Upper lobe of right lung (tissue), 1 donor: ENCODE measurements at places on chromosomes 13 and 19. TPM values are rescaled to one million over a fixed set of nuclear protein-coding genes. Genes with fewer than 3 reads are reported as not detected.
A peak's percentile ranks its signal among the peaks of the same experiment; 100 is the strongest.

GRCh38 chr19:2491130-2491801, 15.3 kb downstream of the GADD45B start:
- H3K36me3 ChIP-seq, result no peaks in the 10 kb centered on the region
- H3K27ac ChIP-seq, result peak overlapping the region; percentile 66
- H3K4me3 ChIP-seq, result no peak overlapping the region
- H3K4me1 ChIP-seq, result peaks cover 52% of the 10 kb centered on the region

Gene CBLC
- total RNA-seq, result 3.2 TPM

Gene PALM3
- total RNA-seq, result 10.0 TPM

DNA sequence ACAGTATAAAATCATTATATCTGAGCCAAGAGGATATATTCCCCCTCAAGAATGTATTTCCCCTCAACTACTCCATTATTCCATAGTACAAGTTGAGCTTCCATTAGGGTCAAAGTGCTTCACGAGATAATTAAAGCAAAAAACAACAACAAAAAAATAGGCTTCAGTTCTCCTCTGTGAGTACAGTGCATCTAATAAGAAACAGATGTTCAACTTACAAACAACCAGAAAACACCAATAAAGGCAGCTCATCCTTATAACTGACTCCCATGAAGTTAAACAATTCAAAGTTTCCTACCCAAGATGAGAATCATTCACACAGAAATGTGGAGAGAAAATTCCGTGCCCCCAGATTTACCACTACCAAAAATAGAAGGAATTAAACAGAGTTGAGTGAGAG, 854.4 kb downstream of the PCDH9 start:
- no peaks in the 10 kb centered on the region for H3K36me3 ChIP-seq
- no peak for DNase-seq
- no peaks in the 10 kb centered on the region for H3K27me3 ChIP-seq
- H3K4me1 ChIP-seq, result no peaks in the 10 kb centered on the region
- no peak overlapping the region for H3K4me3 ChIP-seq

GRCh38 chr13:48492470-48493065, 40.3 kb downstream of the RCBTB2 start:
- no peaks in the 10 kb centered on the region for H3K36me3 ChIP-seq
- H3K4me1 ChIP-seq, result peaks cover 28% of the 10 kb centered on the region
- no peaks in the 10 kb centered on the region for H3K27me3 ChIP-seq
- peak overlapping the region; percentile 83 for H3K27ac ChIP-seq

- DNase-seq, result no peak
- no peak overlapping the region for H3K4me3 ChIP-seq
- H3K27me3 ChIP-seq, result peaks cover 5% of the 10 kb centered on the region
- no peak overlapping the region for H3K27ac ChIP-seq
- no peaks in the 10 kb centered on the region for H3K4me1 ChIP-seq
These were observed 518.1 kb downstream of the UQCRFS1 start for GRCh38 chr19:28694812-28695211.

- H3K27ac ChIP-seq, result no peak overlapping the region
- no peak for DNase-seq
- no peak overlapping the region for H3K4me3 ChIP-seq
- no peaks in the 10 kb centered on the region for H3K27me3 ChIP-seq
- peaks cover under 1% of the 10 kb centered on the region for H3K4me1 ChIP-seq
These were observed 13.0 kb downstream of the OPA3 start for GRCh38 chr19:45571457-45572220.

DNA sequence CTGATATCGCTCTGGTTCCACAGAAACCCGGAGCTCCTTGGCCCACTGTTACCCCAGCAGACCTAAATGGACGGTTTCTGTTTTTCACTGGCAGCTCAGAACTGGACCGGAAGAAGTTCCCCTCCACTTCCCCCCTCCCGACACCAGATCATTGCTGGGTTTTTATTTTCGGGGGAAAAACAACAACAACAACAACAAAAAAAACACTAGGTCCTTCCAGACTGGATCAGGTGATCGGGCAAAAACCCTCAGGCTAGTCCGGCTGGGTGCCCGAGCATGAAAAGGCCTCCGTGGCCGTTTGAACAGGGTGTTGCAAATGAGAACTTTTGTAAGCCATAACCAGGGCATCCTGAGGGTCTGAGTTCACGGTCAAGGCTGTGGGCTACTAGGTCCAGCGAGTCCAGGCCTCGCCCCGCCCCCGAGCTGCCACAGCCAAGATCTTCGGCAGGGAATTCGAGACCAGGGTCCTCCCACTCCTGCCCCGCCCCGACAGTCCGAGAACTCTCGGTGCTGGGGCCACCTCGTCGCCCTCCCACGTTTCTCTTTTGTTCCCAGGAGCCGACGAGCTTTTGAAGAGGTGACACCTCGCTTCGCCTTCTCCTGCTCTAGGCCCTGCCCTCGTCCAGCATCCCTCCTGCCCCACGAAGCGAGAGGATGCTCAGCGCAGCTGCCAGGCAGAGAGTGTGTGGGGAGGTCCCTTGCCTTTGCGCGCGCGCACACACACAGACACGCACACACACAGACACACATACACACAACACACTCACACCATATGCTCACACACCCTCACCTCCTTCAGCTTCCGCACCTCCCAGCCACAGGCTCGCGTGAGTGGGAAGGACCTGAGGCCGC, 8.8 kb downstream of the ZIC2 start:
- no peaks in the 10 kb centered on the region for H3K36me3 ChIP-seq
- no peaks in the 10 kb centered on the region for H3K4me1 ChIP-seq
- DNase-seq, result no peak
- no peak overlapping the region for H3K4me3 ChIP-seq
- H3K27ac ChIP-seq, result no peak overlapping the region

GRCh38 chr13:109314101-109314500, 472.3 kb downstream of the IRS2 start:
- no peaks in the 10 kb centered on the region for H3K4me1 ChIP-seq
- H3K4me3 ChIP-seq, result no peak overlapping the region
- no peak overlapping the region for H3K27ac ChIP-seq
- H3K27me3 ChIP-seq, result no peaks in the 10 kb centered on the region
- DNase-seq, result no peak

GRCh38 chr19:30107251-30107650, 165.2 kb downstream of the URI1 start:
- H3K4me3 ChIP-seq, result no peak overlapping the region
- H3K27ac ChIP-seq, result no peak overlapping the region
- no peaks in the 10 kb centered on the region for H3K36me3 ChIP-seq
- H3K27me3 ChIP-seq, result peaks cover 12% of the 10 kb centered on the region
- no peaks in the 10 kb centered on the region for H3K4me1 ChIP-seq

GRCh38 chr19:12230751-12231733, 63.6 kb downstream of the ZNF44 start:
- H3K36me3 ChIP-seq, result peaks cover 10% of the 10 kb centered on the region
- H3K4me1 ChIP-seq, result no peaks in the 10 kb centered on the region
- H3K27ac ChIP-seq, result no peak overlapping the region
- DNase-seq, result no peak
- H3K27me3 ChIP-seq, result no peaks in the 10 kb centered on the region
- no peak overlapping the region for H3K4me3 ChIP-seq

DNA sequence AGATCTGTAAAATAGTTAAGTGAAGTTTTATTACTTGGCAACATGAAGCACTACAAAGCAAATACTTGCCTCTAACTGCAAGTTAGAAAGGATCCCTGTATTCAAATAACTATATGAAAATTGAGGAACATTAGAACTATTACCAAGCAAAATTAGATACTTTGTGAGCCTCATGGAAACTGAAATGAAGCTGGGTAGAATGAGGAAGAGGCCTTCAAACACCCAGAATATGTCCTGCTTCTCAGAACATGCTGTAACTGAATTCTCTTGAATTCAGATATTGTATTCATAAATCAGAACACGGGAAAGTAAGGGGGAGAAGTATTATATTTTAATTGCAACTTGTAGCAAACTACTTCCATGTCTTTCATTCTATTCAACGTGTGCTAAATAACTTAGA, 947.9 kb downstream of the PCDH17 start:
- DNase-seq, result no peak
- no peaks in the 10 kb centered on the region for H3K27me3 ChIP-seq
- H3K4me3 ChIP-seq, result no peak overlapping the region
- H3K4me1 ChIP-seq, result no peaks in the 10 kb centered on the region
- H3K27ac ChIP-seq, result no peak overlapping the region
- no peaks in the 10 kb centered on the region for H3K36me3 ChIP-seq

Gene IGFL4
- not detected for total RNA-seq

GRCh38 chr13:78004821-78005220, 86.2 kb upstream of the EDNRB start:
- no peaks in the 10 kb centered on the region for H3K36me3 ChIP-seq
- no peaks in the 10 kb centered on the region for H3K4me1 ChIP-seq
- H3K4me3 ChIP-seq, result no peak overlapping the region

DNA sequence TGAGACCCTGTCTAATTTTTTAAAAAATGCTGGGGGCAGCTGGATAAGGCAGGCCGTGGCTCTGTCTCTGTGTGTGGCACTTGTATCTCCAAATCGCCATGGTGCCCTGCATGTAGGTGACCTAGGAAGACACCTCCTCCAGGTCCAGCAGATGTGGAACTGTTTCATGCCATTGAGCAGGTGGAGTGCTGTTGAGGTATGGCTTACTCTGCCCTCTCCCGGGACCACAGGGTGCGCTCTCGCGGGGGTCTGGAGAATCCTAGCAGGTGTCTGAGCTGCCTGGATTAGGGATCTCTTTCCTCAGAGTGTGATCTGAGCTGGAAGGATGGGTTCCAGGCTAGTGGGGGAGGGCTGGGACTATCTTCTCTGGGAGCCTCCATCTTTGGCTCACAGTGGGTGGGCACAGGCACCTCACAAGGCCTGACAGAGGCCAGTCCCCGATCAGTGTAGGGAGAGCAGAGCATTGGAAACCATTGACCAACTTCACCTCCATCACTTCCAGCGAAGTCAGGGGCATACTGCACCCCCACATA, 67.7 kb upstream of the TM9SF2 start:
- peaks cover 17% of the 10 kb centered on the region for H3K4me1 ChIP-seq
- H3K27me3 ChIP-seq, result no peaks in the 10 kb centered on the region
- H3K4me3 ChIP-seq, result no peak overlapping the region
- H3K36me3 ChIP-seq, result no peaks in the 10 kb centered on the region
- no peak for DNase-seq

GRCh38 chr19:38252941-38253691, 3.1 kb downstream of the PPP1R14A start:
- peak overlapping the region; percentile 60 for H3K4me3 ChIP-seq
- H3K4me1 ChIP-seq, result peaks cover 11% of the 10 kb centered on the region
- peak overlapping the region; percentile 78 for H3K27ac ChIP-seq

Gene CABP5
- not detected for total RNA-seq

Gene TEX29
- total RNA-seq, result 0.81 TPM

- no peaks in the 10 kb centered on the region for H3K4me1 ChIP-seq
- no peaks in the 10 kb centered on the region for H3K27me3 ChIP-seq
- no peak overlapping the region for H3K27ac ChIP-seq
- no peak overlapping the region for H3K4me3 ChIP-seq
- H3K36me3 ChIP-seq, result no peaks in the 10 kb centered on the region
These were observed 435.6 kb upstream of the SLITRK5 start for GRCh38 chr13:87235621-87236020.

- peaks cover 4% of the 10 kb centered on the region for H3K4me1 ChIP-seq
- H3K4me3 ChIP-seq, result no peak overlapping the region
- H3K27ac ChIP-seq, result no peak overlapping the region
- no peak for DNase-seq
- H3K27me3 ChIP-seq, result no peaks in the 10 kb centered on the region
These were observed 97.6 kb upstream of the SIAH3 start for GRCh38 chr13:45949161-45949560.

Gene SERTM1
- total RNA-seq, result 5.9 TPM

DNA sequence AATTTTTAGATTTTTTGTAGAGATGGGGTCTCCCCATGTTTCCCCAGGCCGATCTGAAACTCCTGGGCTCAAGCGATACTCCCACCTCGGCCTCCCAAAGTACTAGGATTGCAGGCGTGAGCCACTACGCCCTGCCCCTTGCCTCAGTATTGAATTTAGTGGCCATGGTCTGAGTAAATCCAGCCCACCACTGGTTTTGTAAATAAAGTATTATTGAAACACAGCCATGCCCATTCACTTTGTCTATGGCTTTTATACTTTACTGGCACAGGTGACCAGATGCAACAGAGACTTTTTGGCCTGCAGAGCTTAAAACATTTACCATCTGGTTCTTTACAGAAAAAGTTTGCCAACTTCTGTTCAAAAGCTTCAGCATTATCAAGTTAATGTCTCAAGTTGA, 143.8 kb downstream of the PTPRS start:
- H3K36me3 ChIP-seq, result no peaks in the 10 kb centered on the region
- no peaks in the 10 kb centered on the region for H3K27me3 ChIP-seq
- no peak overlapping the region for H3K4me3 ChIP-seq
- DNase-seq, result no peak

Gene ZNF575
- total RNA-seq, result 2.3 TPM

DNA sequence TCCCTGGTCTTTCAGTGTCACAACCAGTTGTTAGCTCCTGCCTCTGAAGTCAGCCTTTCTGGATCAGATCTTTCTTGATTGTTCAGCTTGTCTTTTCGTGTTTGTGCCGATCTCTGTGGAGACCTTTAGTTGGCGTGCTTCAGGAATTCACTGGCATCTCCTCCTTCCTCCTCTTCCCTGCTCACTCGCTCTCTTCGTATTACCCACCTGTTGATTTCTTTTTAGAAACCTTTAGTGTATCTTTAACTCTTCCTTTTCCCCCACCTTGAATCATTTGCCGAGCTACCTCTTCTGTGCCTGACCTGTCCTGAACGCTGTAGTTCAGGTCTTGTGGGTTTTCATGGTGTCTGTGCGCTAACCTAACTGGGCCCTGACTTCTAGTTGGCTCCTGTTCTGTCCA, 64.0 kb upstream of the TEX29 start:
- peaks cover 26% of the 10 kb centered on the region for H3K36me3 ChIP-seq
- DNase-seq, result no peak
- peaks cover 6% of the 10 kb centered on the region for H3K4me1 ChIP-seq

Gene FXYD3
- 145 TPM for total RNA-seq

Gene C19orf85
- total RNA-seq, result not detected

DNA sequence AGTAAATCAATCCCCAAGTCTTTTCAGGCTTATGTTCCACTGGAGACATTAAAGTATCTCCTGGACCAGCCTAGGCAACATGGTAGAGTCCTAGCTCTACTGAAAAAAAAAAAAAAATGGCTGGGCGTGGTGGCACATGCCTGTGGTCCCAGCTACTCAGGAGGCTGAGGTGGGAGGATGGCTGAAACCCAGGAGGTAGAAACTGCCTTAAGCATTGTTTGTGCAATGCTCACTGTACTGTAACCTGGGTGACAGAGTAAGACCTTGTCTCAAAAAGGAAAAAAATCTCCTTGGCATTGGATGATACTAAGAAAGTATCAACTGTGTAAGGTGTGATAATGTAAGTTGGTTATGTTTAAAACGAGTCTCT, 8.8 kb downstream of the KLK8 start:
- no peaks in the 10 kb centered on the region for H3K4me1 ChIP-seq
- H3K36me3 ChIP-seq, result no peaks in the 10 kb centered on the region
- H3K27ac ChIP-seq, result no peak overlapping the region

- no peaks in the 10 kb centered on the region for H3K36me3 ChIP-seq
- no peak overlapping the region for H3K27ac ChIP-seq
- no peaks in the 10 kb centered on the region for H3K4me1 ChIP-seq
- no peak overlapping the region for H3K4me3 ChIP-seq
These were observed 1319.9 kb upstream of the PRR20A start for GRCh38 chr13:55820817-55821216.

GRCh38 chr19:45876161-45876410, 9.9 kb downstream of the IRF2BP1 start:
- no peak for DNase-seq
- peaks cover 8% of the 10 kb centered on the region for H3K4me1 ChIP-seq
- no peak overlapping the region for H3K4me3 ChIP-seq

GRCh38 chr13:88817560-88817959, 1146.4 kb downstream of the SLITRK5 start:
- no peak for DNase-seq
- no peak overlapping the region for H3K4me3 ChIP-seq
- no peaks in the 10 kb centered on the region for H3K4me1 ChIP-seq
- H3K27me3 ChIP-seq, result no peaks in the 10 kb centered on the region

Gene HCST
- 44.0 TPM for total RNA-seq

Gene C5AR2
- 3.5 TPM for total RNA-seq
